ENCODE measurements at places on chromosomes 3 and 15.

GRCh38 chr15:77627067-77627466, 5.6 kb downstream of the LINGO1 start:
- no peak for DNase-seq

GRCh38 chr3:70053293-70053692, 53.8 kb downstream of the SAMMSON start:
- no peak for DNase-seq

DNA sequence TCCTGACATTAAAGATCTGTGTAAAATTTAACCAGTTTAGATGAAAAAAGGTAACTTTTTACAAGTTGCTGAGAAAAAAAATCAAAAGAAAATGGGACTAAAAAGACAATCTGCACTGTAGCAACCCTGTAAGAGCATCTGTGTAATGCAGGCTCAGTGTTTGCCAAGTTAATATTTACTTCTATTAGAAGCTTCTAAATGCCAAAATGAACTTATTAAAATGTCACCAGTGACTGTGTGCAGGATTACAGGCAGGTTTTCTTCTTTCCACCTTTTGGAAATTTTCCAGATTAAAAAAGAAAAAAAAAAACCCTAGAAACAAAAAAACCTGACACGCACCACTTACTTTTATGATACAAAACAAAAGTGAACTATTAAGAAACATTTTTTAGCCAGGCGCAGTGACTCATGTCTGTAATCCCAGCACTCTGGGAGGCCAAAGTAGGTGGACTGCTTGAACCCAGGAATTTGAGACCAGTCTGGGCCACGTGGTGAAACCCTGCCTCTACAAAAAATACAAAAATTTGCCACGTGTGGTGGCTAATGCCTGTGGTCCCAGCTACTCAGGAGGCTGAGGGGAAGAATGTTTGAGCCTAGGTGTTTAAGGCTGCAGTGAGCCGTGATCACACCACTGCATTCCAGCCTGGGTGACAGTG, 87.2 kb downstream of the TJP1 start:
- no peak for DNase-seq

DNA sequence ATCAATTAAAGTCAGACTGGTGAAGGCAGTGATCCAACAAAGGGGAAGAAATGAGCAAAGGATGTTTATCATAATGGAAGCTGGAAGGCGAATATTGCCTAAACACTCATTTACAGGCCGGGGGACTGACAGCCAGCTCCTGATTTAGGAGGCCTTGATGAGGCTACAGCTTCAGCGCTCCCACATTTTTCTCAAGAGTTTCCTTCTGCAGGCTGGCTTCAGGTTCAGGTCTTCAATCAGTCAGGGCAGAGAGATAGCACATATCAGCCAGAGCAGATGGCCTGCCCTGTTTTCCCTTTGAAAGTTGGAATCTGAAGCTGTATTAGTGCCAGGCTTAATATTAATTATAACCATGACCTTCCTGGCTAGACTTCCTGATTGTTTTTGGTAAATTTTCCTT, 218.9 kb downstream of the SV2B start:
- no peak for DNase-seq

- DNase-seq, result no peak
Observed at GRCh38 chr15:99172989-99173388, 68.1 kb downstream of the SYNM start.

DNA sequence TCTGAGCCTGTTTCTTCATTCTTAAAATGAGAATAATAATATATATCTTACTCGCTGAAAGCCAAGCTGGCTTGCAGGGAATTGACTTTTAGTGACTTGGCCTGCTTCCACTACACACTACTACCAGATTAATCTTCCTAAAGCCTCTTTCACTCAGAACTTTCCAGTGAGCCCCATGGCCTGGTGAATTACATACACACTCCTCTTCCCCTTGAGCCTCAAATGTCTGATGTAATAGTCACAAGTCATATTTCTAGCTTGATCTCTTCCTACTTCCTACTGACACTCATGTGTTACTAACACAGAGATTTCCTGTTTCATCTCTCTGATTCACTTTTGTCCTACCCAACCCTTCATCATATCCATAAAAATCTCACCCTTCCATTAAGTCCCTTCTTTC, 82.7 kb upstream of the SOX2 start:
- DNase-seq, result no peak

DNA sequence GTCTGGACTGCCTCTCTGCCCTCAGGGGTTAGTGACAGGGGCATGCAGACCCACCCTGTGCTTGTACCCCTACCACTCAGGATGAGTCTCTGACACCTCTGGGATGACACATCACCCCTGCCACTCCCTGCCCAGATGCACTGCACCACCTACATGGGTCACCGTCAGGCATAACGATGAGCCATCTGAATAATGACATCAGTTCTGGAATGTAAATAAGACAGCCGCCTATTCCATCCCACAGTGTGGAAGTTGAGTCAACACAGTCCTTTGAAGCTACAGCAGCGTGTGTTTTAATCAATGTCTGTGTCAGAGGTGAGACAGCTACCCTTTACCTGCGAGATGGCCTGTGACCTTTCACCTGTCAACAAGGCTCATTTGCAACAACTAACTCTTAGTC, 268.7 kb upstream of the ARRDC4 start:
- no peak for DNase-seq

GRCh38 chr3:170953736-170954135, 45.3 kb upstream of the EIF5A2 start:
- DNase-seq, result no peak

DNA sequence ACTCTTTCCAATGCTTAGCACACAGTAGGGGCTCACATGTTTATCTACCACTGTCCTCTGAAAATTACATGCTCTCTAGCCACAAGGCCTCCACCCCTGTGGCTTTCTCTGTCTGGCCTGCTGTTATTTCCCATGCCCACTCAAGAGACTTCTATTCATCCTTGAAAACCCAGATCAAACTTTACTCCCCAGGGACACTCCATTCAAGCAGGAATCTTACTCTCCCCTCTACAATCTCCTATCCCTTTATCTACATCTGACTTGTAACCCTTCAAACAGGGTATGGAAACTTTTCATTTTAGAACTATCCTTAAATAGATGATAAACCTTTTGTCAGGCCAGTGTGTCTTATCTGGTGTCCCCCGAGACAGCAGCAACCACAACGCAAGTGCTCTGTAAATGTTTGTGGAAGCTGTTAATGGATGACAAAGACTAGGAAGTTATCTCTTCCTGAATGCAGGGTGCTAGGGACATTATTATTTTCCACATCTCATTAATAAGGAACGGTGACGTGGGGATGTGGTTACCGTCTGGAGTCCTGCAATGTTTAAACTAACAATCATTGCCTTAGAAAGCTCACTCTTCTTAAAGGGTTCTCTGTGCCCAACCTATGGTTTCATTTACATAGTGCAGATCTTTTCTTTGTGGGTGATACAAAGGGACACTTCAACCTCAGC, 322.3 kb downstream of the ARRDC4 start:
- no peak for DNase-seq

DNA sequence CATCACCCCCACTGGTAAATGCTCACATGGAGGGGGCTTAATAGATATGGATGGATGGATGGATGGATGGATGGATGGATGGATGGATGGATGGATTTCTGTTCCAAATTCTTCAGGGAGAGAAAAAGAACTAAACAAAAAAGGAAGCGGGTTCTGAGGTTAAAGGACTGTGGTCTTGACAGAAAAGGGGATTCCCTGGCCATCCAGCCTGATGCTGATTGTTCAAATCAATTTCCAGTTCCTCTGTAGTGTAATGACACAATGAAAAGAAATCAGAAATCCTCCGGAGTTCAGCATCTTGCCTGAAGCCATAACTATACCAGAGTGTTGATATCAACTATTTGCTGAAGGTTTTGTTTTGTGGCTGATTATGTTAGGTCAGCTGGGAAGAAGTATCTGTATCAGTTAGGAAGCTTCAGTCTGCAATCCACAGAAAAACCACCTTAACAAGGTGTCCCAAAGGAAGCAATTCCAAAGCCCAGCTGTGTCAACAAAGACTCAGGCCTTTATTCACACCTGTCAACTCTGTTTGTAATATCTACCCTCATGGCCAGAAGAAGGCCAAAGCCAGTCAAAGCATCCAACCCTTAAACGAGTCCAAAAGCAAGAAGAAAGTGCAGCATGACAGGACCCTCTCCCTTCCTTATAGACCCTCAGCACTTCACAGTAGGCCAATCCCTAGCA, 24.5 kb upstream of the RASA2 start:
- DNase-seq, result no peak

DNA sequence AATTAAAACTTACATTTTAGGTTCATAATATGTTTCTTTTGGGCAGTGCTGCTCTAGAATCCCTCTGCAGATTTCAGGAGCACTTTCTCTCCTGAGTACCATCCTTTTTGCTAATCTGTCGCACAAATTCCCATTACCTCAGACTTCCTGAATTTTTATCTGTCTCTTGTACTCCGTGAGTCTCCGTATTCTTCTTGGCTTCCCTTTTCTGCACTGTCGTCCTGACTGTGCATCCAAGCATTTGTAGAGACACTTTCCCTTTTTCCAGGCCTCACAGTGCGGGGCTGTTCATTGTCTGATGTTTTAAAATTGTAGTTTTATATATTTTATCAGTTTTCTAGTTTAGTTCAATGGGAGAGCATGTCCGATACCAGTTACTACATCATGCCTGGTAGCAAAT, 27.3 kb downstream of the MEF2A start:
- DNase-seq, result no peak

- DNase-seq, result no peak
Observed at GRCh38 chr15:84973492-84974460, 7.9 kb upstream of the PDE8A start.

DNA sequence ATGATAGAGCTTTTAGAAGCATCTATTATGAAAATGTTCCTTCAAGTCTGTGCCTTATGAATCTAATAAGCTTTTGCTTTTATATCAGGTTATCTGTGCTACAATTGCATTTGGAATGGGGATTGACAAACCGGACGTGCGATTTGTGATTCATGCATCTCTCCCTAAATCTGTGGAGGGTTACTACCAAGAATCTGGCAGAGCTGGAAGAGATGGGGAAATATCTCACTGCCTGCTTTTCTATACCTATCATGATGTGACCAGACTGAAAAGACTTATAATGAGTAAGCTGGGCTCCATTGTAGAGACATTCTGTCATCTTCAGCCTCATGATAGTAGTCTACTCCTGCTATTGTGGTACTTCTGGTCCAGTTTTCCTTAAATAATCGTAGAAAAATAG, 73.4 kb downstream of the BLM start:
- DNase-seq, result no peak

- no peak for DNase-seq
Observed at GRCh38 chr3:69715204-69715603, 24.1 kb upstream of the MITF start.

DNA sequence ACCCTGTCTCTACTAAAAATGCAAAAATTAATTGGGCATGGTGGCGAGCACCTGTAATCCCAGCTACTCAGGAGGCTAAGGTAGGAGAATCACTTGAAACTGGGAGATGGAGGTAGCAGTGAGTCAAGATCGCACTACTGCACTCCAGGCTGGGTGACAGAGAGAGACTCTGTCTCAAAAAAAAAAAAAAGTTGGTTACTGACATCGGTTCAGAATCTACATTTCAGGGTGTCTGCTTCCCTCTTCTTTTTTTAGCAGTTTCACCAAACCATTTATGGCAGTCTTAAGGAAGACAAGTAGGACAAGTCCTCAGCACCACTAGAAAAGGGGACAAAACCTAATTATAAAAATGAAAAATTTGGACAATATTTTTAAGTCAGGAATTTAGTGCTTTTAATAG, 3.3 kb upstream of the USP4 start:
- DNase-seq, result no peak

DNA sequence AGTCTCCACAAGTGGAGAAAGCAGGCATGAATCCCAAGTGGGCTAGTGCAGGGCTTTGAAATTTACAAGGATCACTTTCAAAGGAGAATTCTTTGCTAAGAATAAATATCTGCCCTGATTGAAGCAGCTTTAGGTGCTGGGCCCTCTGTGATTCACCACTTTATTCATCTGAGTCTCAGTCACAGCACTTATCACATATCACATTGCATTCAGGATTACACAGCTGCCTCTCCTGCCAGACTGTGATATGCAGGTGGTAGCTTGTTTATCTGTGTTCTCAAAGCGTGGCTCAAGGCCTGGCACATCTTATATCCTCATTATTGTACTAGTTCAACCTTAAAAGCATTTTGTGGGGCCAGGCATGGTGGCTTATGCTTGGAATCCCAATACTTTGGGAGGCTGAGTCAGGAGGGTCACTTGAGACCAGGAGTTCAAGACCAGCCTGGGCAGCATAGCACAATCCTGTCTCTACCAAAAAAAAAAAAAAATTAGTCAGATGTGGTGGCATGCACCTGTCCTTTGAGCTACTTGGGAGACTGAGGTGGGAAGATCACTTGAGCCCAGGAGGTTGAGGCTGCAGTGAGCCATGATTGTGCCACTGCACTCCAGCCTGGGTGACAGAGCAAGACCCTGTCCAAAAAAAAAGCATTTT, 156.9 kb upstream of the EIF1B start:
- DNase-seq, result no peak

- DNase-seq, result no peak
Observed at GRCh38 chr3:102151935-102152334, 282.9 kb upstream of the ZPLD1 start.

- no peak for DNase-seq
Observed at GRCh38 chr3:179503640-179504039, 52.4 kb upstream of the GNB4 start.

DNA sequence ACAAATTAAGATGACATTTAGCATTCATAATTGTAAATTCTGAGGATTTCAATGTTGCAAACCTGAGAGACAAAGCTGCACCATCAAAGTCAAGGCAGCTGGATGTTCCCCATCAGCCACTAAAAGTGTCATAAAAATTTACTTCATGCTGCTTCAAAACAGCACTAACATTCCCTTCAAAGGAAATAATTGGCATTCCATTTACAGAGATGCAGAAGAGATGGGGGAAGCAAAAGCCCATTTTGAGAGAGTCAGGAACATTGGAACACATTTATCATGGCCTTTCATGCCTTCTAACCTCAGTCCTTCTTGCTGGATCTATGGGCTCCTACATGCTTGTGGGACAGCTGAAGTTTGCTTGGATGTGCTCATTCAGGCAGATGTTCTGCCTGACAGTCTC, 6.4 kb upstream of the TMEM158 start:
- no peak for DNase-seq

GRCh38 chr3:194397757-194398312, 1.2 kb downstream of the GP5 start:
- DNase-seq, result no peak

DNA sequence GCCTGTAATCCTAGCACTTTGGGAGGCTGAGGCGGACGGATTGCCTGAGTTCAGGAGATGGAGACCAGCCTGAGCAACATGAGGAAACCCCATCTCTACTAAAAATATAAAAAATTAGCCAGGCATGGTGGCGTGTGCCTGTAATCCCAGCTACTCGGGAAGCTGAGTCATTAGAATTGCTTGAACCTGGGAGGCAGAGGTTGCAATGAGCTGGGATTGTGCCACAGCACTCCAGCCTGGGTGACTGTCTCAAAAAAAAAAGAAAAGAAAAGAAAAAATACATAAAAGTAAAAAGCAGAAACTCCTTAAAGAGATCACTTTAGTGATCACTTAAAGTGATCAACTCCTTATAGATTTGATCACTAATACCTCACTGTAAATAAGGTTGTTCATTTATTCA, 78.0 kb downstream of the GMPS start:
- DNase-seq, result no peak

GRCh38 chr3:101383156-101383575, 62.8 kb upstream of the IMPG2 start:
- DNase-seq, result no peak

- no peak for DNase-seq
Observed at GRCh38 chr15:68335251-68335650, 57.7 kb downstream of the FEM1B start.

GRCh38 chr15:90561344-90562244, 31.9 kb downstream of the CRTC3 start:
- DNase-seq, result no peak

GRCh38 chr3:107846279-107846852, 244.5 kb downstream of the CD47 start:
- peak; percentile 23 for DNase-seq
